ENCODE measurements at places on chromosomes 5 and 9.

DNA sequence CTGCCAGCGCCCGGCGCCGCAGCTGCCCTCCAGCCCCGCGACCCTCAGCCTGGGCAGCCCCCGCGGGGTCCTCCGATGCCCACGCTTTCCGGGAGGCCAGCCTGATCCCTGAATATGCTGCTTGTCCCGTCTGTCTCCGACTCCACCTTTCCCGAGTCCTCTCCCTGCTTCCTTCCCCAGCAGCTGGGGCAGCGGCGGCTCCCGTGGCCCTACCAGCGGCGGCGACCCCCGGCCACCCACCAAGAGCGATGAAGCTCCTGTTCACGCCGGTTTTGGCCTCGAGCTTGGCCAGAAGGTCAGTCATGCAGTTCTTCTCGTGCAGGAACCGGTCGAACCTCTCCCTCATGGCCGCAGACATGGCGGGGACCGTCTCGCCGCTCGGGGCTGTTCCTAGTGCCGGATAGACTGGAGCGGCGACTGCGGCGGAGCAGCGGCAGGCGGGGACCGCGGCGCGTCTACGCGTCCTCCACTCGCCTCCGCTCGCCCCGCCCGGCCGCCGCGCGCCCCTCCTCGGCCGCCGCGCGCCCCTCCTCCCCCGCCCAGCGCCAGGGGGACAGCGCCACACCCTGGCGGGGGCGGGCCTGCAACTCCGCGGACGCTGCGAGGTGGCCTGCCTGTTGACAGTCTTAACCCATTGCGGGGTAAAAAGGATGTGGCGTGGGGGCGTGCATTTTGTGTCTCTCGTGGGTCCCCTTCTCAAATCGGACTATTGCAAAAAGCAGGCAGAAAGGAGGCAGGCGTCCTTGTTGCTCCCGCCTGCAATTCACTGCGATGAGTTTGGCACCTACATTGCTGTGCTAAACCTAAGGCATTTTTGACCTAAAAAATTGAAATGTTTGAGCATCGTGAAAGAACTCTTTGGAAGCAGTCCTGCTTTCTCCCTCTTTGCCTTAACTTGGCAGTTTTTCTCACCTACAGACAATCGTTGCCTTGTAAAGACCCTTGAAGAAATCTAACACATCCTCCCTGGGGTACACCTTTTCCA lies at the start of gene REEP5:
TSS of gene REEP5 (minus strand) at position 395 of the 985 bp plus-strand sequence. CDS start at position 358, 37 bp downstream.
- DNase-seq = peak; percentile 77

DNA sequence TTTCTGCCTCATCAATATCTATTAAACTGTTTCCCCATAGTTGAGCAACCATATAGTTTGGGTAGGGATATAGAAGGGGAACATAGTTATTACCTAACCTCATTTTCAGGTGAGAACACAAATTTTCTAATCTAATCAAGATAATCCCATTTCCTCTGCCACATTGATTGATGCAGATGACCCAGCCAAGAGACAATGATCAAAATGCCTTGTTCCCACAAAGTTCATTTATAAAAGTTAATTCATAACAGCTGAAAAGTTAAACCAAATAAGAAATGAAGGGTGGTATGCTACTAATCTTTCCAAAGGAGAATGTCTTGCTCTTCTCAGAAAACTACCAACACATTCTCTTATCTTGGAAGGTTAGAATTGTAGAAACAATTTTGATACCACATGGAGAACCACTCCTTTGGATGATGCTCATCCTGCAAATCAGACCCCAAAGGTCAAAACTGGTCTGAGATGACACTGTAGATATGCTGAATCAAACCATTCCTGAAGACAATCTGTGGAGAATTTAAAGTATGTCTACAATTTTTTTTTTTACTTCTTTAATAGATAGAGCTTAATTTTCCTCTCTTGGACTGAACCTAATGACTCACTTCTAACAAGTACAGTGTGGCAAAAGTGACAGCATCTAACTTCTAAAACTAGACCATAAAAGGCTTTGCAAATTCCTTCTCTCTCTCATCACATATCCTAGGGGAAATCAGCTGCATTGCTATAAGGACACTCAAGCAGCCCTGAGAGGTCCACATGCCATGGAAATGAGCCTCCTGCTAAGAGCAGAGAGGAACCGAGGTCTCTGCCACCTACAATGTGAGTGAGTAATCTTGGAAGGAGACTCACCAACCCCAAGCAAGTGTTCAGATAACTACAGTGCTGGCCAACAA lies 586.7 kb upstream of the TUSC1 start:
- peak; percentile 100 for DNase-seq

- no peak for DNase-seq
These were observed 5.4 kb downstream of the PCAT7 start for GRCh38 chr9:94560237-94560636.

GRCh38 chr5:122691931-122692330 lies 82.9 kb upstream of the SNX2 start:
- DNase-seq = no peak

GRCh38 chr9:12584656-12585522 lies 108.3 kb upstream of the TYRP1 start:
- DNase-seq = no peak

DNA sequence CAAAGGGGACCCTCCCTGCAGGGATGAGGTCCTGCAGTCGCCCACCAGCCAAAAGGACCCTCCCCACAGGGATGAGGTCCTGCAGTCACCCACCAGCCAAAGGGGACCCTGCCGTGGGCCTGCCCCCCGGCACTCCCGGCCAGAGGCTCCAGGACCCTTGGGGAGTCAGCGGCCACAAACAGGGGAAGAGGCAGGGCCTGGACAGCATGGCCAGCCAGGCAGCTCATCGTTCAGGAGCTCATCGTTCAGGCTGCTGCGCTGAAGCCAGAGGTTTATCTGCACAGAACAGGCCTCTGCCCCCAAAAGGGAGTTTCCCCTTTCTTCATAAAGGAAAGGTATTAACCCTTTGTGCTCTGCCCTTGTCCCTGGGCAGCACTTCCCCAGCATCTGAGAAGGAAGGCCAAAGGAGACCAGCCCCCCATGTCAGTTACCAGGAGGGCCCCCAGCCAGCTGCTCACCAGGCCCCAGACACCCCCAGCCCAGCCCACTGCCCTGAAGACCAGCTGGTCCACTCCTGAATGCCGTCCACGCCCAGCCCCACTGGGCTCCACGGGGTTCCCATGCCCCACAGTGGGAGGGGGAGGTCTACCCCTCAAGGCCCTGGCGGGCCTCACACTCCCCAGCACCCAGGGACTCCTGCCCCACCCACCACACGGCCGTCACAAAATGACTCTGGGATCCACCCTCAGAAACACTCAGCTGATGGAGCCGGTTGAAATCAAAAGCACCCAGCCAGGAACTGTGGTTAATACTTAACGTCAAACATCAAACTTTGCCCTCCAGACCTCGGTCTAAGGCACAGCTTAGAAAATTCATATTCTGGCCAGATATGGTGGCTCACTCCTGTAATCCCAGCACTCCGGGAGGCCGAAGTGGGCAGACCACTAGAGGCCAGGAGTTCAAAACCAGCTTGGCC lies 6.3 kb downstream of the SLC12A7 start:
- DNase-seq = no peak

DNA sequence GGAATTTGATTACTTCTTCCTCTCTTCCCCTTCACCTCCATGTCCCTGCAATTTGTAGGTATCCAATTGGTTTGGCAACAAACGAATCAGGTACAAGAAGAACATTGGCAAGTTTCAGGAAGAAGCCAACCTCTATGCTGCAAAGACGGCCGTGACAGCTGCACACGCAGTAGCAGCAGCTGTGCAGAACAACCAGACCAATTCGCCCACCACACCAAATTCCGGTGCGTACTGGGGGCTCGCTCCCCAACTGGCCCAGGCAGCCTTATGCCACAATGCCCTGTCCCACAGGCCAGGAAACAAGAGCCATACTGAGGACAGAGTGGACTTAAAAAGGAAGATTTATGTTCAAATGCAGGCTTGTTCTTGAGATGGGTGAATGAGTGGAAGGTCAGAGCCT lies 213.5 kb downstream of the PBX3 start:
- DNase-seq = no peak

DNA sequence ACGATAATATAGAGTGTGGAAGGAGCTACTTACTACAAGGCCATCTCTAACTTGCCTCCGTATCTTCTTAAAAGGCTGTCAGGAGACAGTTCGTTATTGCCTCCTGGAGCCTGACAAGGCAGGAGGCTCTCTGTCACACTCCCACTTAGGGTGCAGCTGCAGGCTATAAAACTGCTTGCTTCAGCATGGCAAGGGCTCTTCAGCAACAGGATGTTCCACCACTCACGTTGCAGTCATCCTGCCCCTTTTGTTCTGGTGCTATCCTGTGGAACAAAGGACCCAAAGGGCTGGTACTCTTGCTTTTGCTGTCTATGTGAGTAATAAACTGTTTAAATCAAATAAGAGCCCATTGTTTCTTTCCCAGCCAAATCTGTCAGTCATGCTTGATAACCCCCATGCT lies 508.9 kb downstream of the NTRK2 start:
- DNase-seq = peak; percentile 7

GRCh38 chr9:137427454-137428310 lies 4.5 kb downstream of the NOXA1 start:
- no peak for DNase-seq

GRCh38 chr5:40762705-40763104 lies 6.9 kb upstream of the TTC33 start:
- DNase-seq = peak; percentile 30

DNA sequence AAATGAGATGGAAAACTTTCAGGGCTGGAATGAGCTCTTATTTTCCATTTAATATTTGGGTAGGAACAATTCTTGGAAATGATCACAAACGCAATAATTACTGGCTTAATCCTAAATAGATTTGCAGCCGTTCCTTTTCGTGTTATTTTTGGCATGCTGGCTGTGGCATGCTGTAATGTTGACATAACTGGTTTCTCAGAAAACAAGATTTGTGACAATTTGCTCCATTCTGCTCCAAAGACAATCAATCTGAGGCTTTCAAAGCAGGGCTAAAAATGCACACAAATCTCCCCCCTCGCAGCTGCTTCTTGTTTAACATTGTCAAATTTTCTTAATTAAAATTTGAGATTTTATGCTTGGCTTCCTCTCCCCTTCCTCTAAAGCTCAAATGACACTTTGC lies 151.2 kb downstream of the TTC39B start:
- DNase-seq = no peak

DNA sequence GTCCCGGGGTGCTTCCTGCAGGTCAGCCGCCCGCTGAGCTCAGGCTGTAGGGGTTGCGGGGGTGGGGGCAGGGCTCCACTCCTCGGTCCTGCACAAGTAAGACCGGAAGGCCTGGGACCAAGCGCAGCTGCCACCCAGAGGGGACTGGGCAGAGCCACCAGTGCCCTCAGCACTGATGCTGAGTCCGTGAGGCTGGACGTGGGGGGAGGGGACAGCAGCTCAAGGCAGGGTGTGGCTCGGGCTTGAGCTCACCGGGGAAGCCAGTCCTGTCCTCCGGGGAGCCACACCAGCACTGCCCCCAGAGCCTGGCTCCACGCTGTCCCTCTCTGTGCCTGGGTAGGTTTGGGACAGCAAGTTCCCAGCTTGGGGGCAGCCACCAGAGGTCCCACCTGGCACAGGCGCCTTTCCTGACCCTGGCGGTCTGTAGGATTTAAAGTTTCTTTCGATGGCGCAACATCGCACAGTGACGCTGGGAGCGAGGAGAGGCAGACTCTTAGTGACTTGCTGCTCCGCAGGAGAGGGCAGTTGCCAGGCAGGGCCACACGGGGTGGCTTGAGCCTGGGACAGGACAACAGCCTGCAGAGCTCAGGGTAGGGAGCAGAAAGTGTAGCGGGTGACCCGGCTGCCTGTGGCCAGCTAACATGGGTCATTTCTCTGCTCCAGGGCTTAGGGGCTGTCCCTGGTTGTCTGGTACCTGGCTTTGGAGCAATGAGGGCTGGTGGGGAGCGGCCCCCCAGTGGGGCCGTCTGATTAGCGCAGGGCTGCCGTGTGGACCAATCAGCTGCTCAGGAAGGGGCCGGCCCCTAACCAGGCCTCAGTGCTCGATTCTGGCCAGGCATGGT lies 5.7 kb downstream of the LCN1 start:
- DNase-seq = no peak

- no peak for DNase-seq
These were observed 10.5 kb upstream of the SCAI start for GRCh38 chr9:125153712-125154367.

DNA sequence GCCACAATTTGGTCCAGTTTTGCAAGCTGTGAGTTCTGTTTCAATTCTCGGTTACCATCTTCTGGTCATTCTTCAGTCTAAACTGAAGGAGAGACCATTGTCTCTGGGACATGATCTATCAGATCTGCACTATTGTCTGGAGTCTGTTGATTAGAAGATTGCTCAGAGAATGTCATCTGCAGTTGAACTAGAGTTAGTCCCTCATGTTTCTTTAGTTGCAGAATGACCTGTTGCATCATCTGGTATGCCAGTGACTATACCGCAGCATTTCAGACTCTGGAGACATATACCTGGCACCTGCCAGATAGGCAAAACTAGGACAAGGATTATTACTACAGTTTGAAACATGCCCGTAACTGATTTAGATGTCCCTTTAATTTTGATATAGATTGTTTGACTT lies 194.8 kb downstream of the LRRC70 start:
- no peak for DNase-seq

DNA sequence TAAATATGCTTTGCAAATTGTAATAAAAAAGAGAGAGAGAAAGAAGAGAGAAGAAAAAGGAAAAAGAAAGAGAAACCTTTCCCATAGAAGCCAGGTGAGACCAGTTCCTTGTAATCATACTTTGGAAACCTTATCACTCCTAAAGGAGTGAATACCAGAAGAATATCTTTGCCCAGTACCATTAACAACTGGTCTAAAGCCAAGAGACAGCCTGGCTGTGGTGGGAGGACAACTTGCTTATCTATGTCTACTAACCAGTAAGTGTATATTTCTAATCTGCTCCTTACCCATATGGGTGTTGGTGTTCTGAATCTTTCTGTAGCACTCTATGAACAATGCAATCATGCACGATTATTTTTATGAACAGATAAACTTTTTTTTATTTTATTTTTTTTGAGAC lies 10.5 kb upstream of the TXN start:
- no peak for DNase-seq

DNA sequence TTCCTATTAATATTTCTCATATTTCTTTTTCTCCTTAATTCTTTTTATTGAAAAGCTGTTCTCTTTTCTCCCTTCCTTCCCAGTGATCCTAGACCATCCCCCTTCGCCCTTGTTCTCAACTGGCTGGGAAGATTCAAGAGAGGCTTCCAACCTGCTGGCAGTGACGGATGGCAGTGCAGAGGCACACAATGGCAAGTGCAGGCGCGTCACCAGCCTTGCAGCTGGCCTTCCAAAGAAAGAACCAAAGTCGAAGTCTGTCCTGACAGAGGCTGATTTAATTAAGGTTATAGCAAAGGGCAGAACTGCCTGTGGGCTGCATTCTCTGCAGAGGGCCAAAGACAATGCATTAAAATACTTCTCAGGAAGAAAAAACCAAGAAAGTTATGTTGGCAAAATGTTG lies 7.4 kb downstream of the CEMIP2 start:
- no peak for DNase-seq

- no peak for DNase-seq
These were observed 100.4 kb downstream of the SGCD start for GRCh38 chr5:156427315-156427714.

- no peak for DNase-seq
These were observed 13.9 kb downstream of the PIK3R1 start for GRCh38 chr5:68229416-68229815.

GRCh38 chr5:94577466-94578245 lies 40.7 kb downstream of the KIAA0825 start:
- DNase-seq = no peak

GRCh38 chr5:88934439-88934838 lies 51.5 kb upstream of the MEF2C start:
- no peak for DNase-seq

GRCh38 chr5:75610201-75610600 lies 1.1 kb upstream of the ANKDD1B start:
- peak; percentile 22 for DNase-seq

- DNase-seq = no peak
These were observed 21.4 kb upstream of the CCNJL start for GRCh38 chr5:160333721-160334120.
